ENCODE measurements at places on chromosomes 12 and 14.
A peak's percentile ranks its signal among the peaks of the same experiment; 100 is the strongest.

DNA sequence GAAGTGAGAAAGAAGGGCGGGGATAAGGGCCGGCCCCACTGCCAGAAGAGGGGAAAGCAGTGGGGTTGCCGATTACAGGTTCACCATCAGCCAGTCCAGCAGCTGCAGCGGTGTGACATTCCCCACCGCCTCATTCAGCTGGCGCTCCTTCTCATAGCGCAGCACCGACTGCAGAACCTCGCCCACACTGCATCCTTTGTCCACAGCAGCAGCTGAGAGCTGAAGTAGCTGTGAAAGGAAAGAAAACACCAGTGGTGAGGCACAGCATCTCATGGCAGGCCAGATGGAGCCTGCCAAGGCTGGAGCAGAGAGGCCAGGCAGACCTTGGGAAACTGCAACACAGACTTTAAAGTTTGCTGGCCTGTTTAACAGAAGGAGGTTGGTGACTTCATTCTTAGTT, 33.2 kb downstream of the AKAP3 start:
- DNase-seq = no peak

DNA sequence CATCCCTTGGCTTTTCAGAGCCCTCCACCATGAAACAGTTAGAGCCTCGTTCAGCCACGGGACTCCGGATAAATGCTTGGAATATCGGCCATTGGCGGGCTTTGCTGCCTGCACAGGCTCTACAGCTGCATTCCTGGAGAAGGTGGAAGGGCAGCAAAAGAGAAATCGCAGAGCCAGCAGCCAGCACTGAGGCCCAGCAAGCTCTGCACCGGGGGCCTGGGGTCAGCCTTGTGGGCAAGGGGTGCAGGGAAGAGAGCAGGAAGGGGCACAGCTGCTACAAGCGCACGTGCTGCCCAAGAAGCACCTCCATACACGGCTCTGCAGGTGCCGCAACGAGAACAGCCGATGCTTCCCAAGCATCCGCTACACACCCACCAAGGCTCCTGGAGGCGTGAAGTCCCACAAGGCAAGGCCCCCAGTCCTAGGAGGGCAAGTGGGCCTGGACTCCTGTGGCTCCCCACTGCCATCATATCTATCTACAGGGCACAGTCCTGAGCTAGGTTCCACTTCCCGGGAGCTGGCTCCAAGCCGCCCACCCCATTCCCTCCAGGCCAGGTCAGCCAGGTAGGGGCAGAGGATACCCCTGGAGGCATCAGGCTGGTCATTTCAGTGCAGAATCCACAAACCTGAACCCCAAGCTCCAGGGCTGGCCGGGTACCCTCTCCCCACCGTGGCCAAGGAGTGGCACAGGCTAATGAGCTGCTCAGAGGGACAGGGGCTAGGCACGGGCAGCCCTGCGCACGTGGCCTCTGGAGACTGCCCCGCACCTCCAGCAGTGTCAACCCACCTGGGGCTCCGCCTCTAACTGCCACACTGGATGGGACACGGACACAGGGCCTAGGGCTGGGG, 40.2 kb downstream of the CCNK start:
- DNase-seq = no peak

DNA sequence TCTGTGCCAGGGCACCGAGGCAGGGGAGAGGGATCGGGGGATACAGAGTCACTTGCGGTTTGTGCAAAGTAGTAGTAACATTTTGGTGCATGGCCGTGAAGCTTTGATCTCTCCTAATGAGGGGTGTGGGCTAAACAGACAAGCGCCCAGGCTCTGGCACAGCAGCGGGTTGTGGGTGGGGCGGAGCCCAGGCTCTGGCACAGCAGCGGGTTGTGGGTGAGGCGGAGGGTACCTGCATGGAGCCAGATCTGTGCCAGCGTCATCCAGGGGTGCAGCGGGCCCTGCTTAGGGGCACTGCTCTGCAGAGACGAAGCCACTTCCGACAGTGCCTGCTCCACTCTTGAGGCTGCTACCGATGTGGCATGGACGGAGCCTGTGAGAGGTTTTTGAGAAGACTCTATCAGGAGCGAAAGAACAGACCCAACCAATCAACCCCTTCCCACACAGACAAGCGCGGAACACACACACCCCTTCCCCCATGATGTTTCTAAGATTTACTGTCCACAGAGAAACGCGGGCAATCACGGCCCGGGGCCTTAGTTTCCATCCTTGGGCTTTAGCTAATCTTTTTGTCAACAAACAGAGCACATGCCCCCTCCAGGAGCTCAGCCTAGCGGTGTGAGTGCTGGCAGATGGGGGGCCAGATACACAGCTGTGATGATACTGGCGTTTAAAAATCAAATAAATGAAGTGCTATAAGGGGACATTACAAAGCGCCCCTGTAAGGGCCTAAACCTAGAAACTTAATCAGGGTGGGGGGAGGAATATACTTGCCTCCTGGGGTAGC, 196.6 kb downstream of the CALM1 start:
- DNase-seq = no peak

DNA sequence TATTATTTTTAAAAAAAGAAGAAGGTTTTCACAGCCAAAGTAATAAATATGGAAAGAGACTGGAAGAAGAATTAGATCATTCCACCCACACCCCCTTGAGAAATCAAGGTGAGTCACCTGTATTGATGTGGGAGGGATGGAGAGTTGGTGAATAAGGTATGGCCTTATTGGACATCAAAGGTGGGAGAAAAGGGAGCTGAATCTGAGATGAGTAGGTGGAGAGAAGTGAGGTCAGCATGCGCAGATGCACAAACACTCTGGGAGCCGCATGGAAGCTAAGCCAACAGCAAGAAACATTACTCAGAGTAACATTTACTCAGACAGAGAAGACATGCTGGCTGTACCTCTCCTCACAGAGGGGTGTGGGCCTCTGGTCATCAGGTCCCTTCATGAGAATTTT, 113.1 kb upstream of the FOXG1 start:
- DNase-seq = no peak

DNA sequence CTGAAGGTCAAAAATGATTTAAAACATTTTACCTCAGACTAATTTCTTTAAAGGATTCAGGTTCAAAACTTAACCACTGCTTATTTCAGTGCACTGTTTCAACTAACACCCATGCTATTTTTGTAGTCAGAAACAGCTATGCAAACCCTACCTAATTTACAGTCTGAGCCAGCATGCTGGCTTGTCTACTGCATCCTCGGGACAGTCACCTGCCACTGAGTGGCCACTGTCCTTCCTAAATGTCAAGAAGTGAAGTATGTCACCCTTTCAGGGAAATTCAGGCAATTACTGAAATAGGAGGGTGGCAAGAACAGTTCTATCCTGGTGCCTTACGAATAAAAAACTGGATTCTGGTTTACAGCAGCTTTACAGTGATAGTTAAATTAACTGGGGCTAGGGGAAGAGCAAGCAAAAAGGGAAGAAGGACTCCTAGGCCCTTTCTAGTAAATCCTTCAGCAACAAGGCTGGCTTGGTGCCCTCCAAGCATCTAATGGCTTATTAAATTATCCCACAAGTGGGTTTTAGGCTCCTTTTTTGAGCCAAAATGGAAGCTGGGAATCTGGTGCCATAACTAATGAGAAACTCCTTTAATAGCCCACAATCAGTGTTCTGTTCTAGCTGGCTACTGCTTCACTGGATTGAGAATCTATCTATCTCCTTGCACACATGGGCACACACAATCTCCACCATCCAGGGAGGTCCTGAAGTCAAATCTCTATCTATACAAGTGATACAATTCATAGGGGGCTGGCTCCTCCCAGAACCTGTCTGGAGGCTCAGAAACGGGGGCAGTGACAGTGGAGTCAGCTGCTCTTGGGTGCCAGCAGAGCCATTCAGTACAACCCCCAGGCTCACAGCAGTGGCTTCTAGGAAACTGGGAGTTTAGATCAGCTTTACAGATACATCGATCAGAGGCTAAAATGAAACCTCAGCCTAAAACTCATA, 43.4 kb downstream of the SH2B3 start:
- DNase-seq = no peak

DNA sequence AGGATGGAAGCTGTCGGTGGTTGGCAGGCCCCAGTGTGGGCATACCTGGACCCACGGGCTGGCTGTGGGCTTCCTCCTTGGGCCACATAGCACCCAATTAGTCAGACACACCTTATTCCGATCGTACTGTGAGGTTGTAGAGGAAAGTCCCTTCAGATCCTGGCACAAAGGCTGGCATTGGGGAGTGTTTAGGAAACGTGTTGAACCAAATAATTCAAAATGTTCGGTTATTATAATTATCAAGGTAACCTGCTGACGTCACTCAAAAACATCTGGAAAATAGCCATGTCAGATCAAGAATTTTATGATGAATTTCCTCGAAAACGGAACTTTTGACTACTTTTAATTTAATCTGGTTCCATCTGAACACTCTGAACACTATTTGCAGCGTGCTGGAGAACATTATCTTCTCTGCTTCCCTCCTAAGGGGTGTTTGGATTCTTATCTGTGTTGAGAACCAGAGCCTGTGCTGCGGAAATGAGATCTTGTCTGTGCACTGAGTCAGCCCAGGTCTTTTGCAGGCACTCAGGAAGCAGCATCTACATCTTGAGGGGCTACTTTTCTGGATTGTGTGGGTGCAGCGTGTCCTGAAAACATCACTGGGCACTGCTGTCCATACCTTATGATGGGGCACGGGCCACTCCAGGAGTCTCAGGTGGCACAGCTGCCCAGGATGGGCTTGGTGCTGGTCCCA, 100.3 kb downstream of the SLC25A47 start:
- no peak for DNase-seq

GRCh38 chr14:104227806-104228205, 89.4 kb downstream of the KIF26A start:
- no peak for DNase-seq

DNA sequence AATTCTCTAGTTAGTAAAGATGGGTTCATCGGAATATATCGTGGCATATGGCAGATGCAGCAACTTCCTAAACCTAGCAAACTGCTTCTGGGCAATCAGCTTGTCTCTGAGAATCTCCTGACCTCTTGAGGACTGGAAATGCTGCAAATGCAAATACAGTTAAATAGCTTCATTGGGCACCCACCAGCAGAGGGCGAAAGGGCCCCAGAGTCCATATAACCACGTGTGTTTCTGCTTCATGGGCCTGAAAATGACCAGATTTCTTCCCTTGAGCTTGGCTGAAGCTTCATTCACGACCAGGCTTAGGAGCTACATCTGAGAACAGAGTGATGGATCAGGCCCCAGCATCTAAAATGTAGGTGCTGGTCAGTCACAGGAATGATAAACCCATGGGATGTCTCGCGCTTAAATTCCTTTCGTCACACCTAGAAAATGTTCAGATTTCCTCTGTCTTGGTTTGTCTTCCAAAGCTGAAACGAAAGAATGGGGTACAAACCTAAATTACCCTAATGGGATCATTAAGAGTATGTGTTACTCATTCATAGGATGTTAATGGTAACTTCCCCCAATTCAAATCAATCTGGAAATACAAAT, 1482.5 kb upstream of the TMEM132C start:
- DNase-seq = peak; percentile 49

- no peak for DNase-seq
These were observed 11.7 kb upstream of the NAP1L1 start for GRCh38 chr12:76096079-76096646.

DNA sequence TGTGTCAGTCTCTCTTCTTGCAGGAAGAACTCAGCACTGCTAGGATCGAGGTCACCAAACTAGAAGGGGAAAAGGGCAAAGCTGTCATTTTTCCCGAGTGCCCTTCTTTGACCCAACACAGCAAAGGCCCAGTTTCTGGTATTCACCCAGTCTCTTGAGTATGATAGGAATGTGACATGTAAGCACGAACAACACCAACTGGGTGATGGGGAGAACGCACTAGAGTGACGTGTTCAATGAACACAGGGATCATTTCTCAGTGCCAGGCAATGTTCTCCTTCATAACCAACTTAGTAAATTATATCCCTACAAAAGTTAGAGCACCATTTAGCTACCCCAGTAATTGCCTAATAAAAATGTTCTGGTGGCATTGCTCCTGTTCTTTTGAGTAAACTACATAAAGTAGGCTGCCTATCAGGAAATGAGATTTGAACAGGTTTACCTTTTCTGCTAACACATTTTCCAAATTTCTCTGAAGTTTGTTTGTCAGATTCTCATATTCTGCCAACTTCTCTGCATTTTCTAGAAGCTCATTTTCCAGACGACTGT, 64.5 kb downstream of the NIN start:
- no peak for DNase-seq

DNA sequence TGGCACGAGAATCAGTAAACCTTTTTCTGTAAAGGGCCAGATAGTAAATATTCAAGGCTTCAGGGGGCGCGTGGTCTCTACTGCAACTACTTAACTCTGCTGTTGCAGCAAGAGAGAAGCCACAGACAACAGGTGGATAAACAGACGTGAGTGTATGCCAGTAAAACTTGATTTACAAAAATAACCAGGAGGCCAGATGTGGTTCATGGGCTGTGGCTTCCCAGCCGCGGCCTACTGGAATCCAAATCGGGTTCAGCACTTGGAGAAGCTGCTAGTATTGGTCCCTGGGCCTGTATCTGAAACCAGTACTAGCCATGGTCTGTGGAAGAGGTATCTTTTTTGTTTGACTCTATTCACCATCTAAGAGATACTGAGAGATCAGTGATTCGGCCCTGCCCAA, 13.3 kb downstream of the PPP2R5C start:
- DNase-seq = no peak

DNA sequence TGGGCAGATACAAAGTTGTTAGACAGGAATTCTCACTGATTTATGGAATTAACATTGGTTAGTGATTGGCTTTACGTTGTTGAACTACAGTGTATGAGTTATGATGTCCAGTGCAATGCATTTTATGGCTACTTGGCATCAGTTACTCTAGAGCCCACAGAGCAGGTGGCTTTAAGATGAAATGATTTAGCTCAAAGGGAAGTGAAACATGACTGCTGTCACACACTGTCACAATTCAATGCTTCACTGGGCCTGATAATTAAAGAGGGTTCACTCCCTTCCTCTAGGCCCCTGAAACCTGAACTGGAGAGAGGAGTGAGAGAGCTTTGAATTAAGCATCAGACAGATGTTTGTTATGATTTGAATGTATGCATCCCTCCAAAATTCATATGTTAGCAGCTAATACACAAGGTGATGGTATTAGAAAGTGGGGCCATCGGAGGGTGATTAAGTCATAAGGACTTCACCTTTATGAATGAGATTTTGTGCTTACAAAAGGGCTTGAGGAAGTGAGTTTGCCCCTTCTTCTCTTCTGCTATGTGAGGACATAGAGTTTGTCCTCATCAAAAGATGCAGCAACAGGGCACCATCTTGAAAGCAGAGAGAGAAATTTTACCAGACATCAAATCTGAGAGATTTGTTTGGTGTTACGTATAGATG, 175.8 kb upstream of the GRIN2B start:
- DNase-seq = peak; percentile 4

- peak; percentile 43 for DNase-seq
These were observed 182.7 kb downstream of the KICS2 start for GRCh38 chr12:64039281-64039871.

GRCh38 chr14:94710731-94711130, 59.2 kb downstream of the GSC start:
- no peak for DNase-seq

DNA sequence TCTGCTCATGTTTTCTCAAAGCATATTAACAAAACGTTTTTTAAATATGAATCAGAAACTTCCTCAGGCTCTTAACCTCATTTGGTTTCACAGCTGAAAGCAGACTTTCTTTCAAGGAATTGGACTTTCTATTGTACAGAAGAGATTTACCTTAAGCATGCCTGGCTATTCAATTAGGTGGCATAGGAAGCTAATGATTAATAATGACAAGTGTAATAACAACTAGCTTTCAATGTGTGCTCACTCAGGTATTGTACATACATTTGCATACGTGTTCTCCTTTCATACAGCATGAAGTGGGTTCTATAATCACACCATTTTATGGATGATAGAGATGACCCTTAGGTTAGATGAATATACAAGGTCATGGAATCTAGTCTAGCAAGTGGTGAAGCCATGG, 115.7 kb downstream of the ANO6 start:
- DNase-seq = no peak

GRCh38 chr14:101118746-101119591, 215.4 kb upstream of the RTL1 start:
- no peak for DNase-seq

Measured in Caki2 (cell line).